ENCODE measurements at places on chromosomes 3 and 15. TPM values are rescaled to one million over a fixed set of nuclear protein-coding genes. Genes with fewer than 3 reads are reported as not detected.
A peak's percentile ranks its signal among the peaks of the same experiment; 100 is the strongest.

ZNF148 gene
- total RNA-seq, result 36.9 TPM

FBXO22 gene
- total RNA-seq, result 66.2 TPM

DNA sequence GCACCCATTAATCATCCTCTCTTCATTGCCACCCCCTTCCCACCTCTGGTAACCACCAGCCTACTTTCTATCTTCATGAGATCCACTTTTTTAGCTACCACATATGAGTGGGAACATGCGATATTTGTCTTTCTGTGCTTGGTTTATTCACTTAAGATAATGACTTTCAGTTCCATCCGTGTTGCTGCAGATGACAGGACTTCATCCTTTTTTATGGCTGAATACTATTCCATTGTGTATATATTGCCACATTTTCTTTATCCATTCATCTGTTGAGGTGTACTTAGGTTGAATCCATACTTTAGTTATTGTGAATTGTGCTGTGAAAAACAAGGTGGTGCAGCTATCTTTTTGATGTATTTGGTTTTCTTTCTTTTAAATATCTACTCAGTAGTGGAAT lies 53.3 kb upstream of the NR2C2 start:
- DNase-seq, result no peak

- no peak for DNase-seq
Observed at GRCh38 chr3:123453675-123454074, 4.8 kb upstream of the ADCY5 start.

DNA sequence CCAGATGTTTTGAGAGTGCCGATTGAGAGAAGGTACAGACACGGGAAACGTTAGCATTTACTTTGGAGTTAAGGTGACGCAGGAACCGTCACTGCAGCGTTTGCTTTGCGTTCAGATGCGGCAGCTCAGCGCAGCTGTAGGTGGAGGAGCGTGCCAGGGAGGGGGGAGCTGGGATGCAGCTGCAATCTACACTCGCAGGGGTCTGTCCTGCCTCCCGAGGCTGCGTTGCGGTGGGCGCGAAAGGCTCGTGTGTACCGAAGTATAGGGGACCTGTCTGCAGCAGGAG lies 425 bp upstream of the FYTTD1 start:
- peak; percentile 75 for DNase-seq

GRCh38 chr3:27889745-27890144 lies 167.6 kb upstream of the EOMES start:
- DNase-seq, result no peak

- no peak for DNase-seq
Observed at GRCh38 chr3:98233468-98233867, 30.6 kb upstream of the OR5H6 start.

ARPIN gene
- not detected for total RNA-seq
